ENCODE measurements at places on chromosomes 5 and 9.

GRCh38 chr5:9726931-9727330 lies 96.8 kb upstream of the TAS2R1 start:
- DNase-seq = no peak

- DNase-seq = no peak
Measured at GRCh38 chr5:143851383-143851782, 39.4 kb downstream of the HMHB1 start.

GRCh38 chr5:90477073-90477472 lies 2.4 kb downstream of the POLR3G start:
- DNase-seq = peak; percentile 34

DNA sequence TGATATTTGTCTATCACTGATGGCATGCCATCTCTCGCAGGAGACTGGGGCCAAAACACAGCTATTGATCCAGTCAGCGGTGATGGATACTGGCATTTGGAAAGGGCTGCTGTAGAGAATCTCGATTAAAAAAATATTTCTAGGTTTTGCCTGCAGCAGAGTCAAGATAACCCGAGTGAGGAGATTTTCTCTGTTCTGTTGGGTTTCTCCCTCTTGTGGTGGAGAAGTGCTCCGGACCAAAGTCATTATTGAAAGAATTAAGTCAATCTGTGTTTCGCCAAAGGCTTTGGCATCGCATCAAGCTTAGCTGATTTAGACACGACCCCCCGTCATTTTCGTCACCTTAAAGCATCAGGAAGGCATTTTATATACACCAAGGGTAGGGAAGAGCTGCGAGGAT lies 97.1 kb upstream of the IRX2 start:
- no peak for DNase-seq

Data from retina (tissue), 1 donor.